Sciatic nerve (tissue), 2 donors: ENCODE measurements at places on chromosomes 7 and 10. TPM values are rescaled to one million over a fixed set of nuclear protein-coding genes. Genes with fewer than 3 reads are reported as not detected.

GRCh38 chr7:156220078-156220605, 407.9 kb upstream of the SHH start:
- no peak for DNase-seq

GRCh38 chr10:85531706-85532105, 834.9 kb downstream of the GRID1 start:
- no peak for DNase-seq

GRCh38 chr7:32511791-32512190, 16.5 kb downstream of the AVL9 start:
- DNase-seq = no peak

OIT3 gene
- total RNA-seq = not detected
